Brain microvascular endothelial cell (primary cell): ENCODE measurements at places on chromosomes 5 and 9.
A peak's percentile ranks its signal among the peaks of the same experiment; 100 is the strongest.

DNA sequence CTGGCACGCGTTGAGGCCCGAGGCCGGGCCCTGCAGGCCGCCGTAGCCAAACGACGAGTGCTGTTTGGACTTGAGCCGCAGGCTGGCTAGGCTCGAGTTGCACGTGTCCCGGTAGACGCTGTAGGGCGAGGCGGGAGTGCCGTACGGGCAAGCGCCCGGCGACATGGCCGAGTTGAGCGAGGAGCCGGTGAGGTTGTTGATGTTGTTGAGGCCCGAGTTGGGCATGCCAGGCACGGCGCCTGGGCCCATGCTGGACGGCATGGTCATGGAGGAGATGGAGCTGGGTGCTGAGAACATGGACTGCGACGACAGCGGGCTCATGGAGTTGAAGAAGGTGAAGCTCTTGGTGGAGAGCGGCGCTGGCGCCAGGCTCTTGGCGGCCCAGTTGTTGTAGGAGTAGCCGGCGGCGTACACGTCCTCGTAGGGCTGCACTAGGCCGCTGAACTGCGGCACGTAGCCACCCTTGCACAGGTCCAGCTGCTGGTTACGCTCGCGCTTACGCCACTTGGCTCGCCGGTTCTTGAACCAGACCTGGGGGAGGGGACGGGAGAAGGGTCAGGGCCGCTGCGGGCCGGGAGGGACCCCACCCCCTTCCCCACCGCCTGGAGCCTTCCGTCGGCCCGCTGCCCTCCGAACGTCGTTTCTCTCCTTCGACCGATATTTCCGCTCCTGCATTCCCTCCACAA, 5.1 kb downstream of the PITX1 start:
- no peak for DNase-seq

DNA sequence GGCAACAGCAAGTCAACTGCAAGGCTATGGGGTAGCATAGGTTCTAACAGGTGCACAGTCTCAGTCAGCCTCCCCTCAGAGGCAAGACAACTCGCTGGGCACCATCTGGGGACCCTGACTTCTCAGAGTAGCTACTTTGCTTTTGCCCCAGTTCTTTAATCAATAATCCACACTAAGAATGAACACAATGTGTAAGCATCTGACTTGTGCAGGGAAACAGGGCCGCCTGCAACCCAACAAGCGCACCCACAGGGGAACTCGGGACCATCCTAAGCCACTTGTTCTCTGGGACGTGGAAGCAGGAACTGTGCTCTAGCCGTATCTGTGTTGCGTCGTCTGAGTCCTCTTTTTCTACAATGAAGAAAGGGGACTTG, 1.9 kb downstream of the MOB3B start:
- DNase-seq: no peak

- DNase-seq: no peak
These were observed 3.2 kb upstream of the TENT4A start for GRCh38 chr5:6710070-6710469.

DNA sequence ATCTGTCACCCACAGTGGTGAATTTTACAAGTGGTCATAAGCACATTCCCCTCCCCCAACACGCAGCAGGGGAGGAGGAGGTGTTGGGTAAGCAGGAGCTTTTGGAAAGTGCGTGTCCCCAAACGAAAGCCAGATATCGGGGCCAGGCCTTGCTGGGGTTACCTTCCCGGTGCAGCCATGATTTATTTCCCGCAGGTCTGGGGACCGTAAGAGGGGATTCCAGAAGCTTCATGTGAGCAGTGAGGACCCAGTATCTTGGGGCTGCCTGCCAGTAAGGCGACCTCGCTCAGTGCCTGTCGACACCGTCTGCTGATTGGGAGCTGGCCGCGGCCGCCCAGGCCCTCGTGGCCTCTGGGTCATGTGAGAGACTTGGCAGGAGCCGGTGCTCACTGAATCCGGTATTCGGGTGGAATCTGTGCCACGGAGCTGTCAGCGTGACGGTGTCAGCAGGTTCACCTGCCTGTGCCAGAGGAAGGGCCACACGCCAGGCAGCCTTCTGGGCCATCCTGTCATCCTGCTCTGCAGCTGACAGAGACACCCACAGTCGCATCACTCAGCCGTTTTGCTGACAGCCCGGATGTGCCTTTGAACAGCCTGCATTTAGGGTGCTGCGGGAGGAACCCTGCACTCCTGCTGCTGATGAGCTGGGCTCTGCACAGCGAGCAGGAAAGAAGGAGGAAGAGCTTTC, 37.3 kb downstream of the SEC61B start:
- no peak for DNase-seq

DNA sequence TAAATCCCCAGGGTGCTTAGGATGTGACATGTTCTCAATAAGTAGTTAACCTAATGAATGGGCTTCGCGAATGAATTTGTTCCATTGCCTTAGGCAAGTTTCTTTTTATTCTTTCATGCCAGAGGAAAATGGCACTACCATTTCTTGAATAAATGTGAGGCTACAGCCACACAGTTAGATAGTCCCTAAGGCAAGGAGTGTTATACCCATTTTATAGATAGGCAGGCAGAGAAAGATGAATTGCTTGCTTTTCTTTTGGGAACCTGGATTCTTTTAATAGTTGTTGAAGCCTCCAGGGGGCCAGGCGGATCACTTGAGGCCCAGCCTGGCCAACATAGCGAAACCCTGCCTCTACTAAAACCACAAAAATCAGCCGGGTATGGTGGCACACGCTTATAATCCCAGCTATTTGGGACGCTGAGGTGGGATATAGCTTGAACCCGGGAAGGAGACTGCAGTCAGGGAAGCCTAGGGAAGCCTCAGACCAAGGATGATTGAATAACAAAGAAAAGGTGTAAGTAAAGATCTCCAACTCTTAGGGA, 943 bp downstream of the NOP16 start:
- no peak for DNase-seq

GRCh38 chr9:125397736-125398135, 136.1 kb downstream of the GAPVD1 start:
- no peak for DNase-seq

- DNase-seq: no peak
These were observed 229.1 kb downstream of the IRX2 start for GRCh38 chr5:2522372-2522771.

DNA sequence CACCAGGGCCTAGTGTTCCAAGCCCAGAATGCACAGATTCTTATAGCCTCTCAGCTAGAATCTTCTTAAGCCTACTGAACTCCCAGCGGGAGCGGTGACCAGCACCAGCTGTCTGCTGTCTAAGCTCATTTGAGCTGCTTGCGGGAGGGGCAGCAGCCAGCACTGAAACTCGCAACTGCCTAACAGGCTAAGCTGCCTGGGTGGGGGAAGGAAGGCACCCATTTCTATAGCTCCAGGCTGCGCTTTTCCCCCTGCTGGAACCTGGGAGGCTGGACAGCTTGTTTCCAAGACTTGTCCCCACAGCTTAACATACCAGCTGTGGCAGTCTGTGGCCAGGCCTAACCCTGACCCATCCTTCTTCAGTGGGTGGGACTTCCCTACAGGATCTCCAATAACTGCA, 512.9 kb downstream of the EFNA5 start:
- DNase-seq: no peak

DNA sequence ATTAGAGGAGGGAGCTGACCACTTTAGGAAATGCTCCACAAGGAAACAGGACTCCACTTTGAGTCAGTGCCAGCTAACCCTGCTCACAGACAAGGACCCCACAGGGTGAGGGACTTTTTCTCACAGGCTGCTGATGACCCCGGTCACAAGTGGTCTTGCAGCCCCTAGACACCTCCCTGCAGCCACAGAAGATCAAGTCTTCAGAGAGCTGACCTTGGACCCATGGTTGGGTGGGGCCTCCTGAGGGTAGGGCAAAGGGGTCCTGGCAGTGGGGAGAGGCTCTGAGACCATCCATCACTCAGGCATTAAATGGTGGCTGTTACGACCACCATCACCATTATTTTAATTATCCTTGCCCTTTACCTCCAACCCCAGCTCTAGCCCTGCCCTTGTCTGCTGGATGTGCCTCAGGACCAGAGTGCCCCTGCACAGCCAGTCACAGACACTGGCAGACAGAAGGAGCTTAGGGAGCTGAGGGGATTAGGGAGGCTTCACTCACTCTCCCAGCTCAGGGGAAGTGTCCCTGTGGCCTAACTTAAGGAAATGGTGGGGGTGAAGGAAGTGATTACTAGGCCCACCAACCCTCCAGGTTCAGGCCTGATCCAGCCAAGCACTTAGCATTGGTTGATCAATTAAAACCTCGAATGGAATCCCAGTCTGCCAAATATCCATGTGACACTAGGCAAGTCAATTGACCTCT, 1.6 kb downstream of the ACSL6 start:
- no peak for DNase-seq

DNA sequence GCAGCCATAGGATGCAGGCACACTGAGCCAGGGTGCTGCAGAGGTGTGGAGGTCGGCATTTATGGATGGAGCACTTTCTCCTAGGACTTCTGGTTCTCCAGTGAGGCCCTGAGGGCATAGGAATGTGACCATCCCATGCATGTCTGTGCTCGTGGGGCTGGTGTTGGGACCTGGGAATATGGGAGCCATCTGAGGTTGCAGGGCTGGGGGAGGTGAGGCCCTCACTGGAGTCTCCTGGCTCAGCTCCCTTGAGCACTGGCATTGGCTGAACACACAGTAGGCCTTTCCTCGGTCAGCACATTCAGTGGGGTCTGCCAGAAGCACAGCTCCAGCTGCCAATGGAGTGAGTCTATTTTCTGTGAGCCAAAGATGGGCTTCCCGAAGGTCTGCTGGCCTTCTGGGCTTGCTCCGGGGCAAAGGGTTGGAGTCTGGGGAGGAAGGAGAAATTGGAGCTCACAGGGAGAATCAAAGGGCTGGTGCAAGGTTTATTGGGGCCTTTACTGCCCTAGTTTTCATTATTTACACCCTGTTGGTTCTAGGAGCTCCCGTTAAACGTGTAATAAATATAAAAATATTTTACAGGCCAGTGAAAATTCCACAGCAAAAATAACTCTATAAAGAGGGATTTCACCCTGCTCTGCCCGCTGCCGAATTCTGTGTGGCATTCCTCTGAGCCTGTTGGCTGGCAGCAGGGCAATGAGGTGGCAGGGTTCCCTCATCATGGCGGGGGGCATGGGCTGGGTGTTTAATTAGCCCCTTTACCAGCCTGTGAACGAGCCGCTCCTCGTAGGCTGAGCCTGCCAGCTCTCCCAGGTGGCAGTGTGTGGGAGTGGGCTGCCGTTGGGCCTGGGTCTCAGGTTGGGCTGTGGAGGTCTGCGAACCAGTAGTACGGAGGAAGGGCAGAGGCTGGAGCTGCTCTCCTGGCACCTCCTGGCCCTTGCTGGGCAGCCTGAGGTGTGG, 31.6 kb upstream of the PITX1 start:
- no peak for DNase-seq

GRCh38 chr9:133459476-133460404, at the start of gene CACFD1:
Gene CACFD1, plus strand, starts transcription at chr9:133459978. Its CDS starts 89 bp downstream, at chr9:133460067.
- peak; percentile 88 for DNase-seq

DNA sequence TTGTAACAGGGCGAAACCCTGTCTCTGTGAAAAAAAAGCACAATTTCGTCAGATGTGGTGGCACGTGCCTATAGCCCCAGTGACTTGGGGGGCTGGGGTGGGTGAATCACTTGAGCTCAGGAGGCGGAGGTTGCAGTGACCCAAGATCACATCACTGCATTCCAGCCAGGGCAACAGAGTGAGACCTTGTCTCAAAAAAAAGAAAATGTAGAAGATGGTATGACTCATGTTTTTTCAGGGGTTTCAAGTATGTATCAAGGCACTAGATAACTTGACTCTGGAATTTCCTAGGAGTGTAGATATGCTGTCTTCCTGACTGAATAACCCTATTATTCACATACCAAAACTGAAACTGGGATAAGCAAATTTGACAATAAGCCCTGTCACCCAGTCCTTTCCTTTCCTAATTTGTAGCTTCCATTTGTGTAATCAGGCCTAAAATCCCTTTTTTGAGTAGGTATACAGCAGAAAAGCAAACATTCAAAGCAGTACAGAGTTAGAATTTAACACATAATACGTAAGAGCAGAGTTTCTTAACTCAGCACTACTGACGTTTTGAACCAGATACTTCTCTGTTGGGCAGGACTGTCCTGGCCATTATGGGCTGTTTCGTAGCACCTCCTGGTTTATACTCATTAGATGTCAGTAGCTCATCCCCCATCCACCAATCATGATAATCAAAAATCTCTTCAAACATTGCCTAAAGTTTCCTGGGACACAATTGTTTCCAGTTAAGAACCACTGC, 17.3 kb upstream of the ANKRD18B start:
- peak; percentile 97 for DNase-seq
